ENCODE measurements at places on chromosomes 5 and 9. TPM values are rescaled to one million over a fixed set of nuclear protein-coding genes. Genes with fewer than 3 reads are reported as not detected.

- DNase-seq = no peak
Measured at GRCh38 chr9:127132375-127132774, 9.9 kb upstream of the ANGPTL2 start.

DNA sequence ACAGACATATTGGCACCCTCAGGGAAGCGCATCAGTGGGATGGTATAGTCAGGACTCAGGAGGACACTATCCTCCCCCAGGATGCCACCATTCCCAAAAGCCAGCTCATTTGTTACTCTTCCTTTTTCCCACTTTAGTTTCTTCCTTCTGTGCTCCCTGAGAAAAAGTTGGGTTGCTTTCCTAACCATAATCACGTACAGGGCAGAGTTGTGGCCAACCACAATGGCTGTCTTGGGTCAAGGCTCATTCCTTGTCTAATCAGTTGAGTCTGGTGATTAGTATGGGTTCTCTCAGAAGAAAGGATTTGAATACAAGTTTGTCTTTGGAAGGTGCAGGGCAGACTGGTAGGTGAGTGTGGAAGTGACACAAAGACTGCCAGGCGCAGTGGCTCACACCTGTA, 26.6 kb upstream of the ATP6V1G1 start:
- no peak for DNase-seq

DNA sequence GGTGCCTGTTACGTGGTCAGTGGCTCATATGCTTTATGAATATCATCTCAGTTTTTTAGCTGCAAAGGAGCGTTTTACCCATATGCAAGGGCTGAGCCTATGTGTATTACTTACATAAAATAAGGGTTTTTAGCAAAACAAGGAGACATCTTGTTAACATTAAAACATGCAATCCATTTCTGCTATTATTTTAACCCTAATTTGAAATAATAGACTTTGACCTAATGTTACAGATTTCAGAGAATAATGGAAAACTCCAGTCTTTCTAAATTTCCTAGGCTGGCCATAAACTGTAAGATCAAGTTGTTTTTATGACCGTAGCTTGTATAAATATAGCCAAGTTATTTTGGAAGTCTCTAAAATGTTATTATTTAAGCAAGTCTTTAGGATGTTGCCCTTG, 121.1 kb upstream of the SEMA6A start:
- no peak for DNase-seq

DNA sequence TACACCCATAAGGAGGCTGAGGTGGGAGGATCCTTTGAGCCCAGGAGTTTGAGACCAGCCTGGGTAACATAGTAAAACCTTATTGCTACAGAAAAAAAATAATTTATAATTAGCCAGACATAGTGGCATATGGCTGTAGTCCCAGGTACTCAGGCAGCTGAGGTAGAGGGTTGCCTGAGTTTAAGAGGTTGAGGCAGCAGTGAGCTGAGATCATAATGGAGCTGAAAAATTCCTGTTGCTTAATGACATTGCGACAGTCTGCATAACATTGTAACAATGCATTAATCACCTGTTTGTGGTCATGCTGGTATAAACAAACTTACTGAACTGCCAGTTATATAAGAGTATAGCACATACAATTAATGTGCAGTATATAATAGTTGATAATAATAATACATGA, 214.2 kb downstream of the TRIM32 start:
- DNase-seq = no peak

- no peak for DNase-seq
Measured at GRCh38 chr5:20556115-20556763, 568.2 kb upstream of the CDH18 start.

DNA sequence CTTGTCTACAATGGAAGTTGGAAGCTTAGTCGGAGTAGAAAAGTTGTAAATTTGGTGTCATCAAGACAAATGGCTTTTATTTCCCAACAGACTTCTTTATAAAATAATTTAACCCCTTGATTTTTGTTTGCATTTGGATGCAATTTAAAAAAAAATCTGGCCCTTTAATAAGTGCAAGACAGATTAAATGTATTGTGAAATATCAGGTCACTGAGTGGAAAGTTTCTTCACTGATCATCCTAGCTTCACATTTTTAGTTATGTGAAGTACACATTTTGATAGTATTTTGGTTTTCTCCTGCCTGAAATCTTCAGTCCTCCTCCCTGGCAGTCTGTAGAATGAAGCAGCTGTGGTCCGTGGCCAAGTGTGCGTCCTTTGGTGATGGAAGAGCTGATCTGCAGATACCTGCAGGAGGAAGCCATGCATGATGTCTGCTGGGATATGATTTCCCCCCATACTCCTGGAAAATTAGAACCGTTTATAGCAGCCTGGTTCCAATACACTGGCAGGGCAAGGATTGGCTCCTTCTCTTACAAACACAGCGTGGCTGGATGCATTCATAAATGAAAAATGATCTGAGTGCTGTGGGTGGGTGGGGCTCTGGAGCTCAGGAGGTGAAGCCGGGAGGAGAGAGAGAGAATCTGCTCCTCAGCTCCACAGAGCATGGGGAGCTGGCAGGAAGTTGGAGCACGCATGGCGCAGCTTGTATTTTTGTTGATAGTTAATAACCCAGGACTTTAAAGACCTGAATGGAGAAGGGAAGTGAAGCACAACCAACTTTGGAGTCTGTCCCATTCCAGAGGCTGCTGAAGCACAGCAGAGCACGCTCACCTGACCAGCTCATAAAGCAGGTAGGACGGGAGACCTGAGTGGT, 238.4 kb downstream of the GOLPH3 start:
- DNase-seq = no peak

GRCh38 chr9:23830929-23831730, 5.1 kb upstream of the ELAVL2 start:
- no peak for DNase-seq

DNA sequence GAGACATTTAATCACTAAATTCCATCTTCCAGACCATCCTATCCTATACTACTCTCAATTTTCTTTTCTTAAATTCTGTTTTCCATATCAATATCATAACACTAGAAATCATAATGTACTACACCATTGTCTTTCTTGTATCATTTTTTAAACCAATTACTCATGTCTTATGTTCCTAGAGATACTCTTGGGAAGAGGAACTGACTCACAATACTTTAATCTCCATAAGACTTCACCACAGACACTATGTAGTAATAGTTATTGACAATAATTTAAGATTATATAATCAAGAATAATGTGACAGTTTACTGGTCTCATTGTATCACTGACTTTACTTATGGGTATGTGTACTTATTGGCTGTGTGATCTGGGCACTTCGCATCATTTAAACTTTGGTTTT, 43.8 kb downstream of the PCDHGC5 start:
- no peak for DNase-seq

DNA sequence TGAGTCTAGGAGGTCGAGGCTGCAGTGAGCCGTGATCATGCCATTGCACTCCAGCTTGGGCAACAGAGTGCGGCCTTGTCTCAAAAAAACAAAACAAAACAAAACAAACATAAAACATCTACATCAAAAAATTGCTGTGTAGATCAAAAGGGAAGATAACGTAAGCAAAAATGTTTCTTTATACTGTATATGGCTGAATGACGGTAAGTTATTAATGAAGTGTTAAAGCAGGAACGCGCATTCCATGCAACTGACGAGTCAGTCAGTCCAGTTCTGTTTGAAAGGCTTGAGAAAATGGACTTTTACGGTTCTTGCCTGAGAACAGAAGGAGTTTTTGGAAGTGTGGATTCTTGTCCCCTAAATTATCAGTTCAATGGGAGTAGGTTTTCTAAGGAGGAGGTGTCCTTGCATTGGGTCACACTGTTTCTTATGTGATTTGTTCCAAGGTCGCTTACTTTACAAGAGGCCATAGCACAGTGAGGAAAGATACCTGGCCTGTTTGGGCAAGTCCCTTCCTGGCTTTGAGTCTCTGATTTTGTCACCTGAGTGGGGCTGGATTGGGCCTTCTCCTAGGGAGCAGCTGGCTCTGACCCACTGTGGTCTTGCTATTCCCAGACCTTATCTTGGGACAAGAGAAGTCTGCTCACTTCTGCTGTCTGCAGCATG, 6.6 kb upstream of the PTGS1 start:
- no peak for DNase-seq

DNA sequence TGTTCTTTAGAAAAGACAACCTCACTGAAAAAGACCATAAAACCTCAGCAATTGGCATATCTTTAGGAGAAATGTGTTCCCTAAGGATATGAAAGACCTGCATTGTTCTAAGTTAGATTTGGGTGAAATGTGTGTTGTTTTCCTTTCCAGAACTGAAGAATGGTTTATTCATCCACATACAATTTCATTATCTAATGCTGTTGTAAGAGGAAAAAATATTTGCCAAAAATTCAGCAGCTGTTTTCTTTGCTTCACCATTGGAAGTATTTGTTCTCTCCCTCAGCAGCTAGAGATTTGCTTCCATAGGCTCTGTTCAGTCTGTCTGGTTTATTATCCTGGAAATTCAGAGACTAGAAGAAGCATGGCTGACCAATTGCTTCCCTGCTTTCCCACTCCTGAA, 150.9 kb downstream of the ISOC1 start:
- no peak for DNase-seq

DNA sequence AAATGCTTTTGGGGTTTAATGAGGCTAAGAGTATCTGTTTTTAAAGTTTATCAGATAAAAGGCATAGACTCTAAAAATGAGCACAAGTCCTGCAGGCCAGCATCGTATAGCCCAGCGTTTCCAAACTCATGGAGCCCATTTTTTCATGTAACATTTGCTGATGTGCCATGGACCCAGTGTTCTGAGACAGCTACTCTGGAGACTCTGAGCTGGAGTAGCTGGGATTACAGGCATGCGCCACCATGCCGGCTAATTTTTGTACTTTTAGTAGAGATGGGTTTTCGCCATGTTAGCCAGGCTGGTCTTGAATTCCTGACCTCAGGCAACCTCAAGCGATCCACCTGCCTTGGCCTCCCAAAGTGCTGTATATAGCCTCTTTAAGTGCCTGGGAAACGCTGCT, 15.8 kb downstream of the GLRX start:
- no peak for DNase-seq

DNA sequence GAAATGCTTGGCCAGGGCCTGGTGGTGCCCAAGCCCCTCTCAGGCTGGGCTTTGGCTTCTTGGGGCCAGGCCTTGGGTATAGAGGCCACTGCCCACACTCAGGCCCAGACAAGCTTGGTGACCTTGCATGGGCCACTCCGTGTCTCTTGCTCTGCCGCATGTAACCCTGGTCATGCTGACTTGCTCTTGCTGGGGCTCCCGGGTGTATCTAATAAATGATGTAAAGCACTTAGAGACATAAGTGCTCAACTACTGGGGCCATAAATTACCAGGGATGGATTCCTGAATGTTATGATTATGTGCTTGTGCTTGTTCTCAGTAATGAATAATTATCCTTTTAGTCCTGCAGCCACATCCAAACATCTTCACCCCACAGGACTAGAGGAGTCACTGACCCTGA, 54.0 kb downstream of the C5orf15 start:
- DNase-seq = no peak

GRCh38 chr5:117568622-117569021, 994.0 kb upstream of the SEMA6A start:
- DNase-seq = no peak

- DNase-seq = peak; percentile 67
Measured at GRCh38 chr9:110048403-110048975, 159.5 kb downstream of the C9orf152 start.

DNA sequence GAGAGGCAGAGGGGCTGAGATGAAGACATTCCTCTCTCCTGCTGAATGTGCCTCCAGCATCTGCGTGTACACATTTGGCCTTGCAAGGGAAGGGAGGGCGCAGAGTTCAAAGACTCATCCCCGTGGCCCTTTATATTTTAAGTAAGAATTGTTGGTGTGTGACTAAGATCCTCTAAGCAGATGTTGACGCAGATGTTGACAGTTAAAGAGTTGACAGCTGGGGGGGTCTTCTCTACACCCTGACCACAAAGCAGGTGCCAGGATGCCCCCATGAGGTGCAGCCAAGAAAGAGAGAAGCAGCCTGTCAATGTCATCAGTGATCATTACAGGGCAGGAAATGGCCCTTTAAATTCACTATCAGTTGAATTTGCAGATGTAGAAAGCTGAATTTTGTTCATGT, 262.9 kb downstream of the IRX1 start:
- DNase-seq = no peak

DNA sequence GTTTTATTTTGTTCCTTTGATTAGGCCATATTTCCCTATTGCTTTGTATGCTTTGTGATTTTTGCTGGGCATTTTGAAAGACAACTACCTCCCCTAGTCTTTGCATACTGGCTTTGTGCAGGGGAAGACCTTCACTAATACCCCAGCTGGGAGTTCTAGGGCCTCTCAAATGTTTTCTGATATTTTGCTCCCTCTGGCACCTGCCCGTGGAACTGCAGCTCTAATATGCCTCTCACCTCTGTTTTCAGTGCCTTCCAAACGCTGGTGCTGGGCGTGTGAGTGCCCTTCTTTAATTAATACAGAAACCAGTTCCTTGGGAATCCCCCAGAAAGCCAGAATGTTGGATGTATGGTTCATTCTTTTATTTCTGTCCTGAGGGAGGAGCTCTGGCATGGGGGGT, 204.5 kb downstream of the COMMD10 start:
- DNase-seq = no peak

- no peak for DNase-seq
Measured at GRCh38 chr9:133610845-133611244, 1.7 kb upstream of the FAM163B start.

DNA sequence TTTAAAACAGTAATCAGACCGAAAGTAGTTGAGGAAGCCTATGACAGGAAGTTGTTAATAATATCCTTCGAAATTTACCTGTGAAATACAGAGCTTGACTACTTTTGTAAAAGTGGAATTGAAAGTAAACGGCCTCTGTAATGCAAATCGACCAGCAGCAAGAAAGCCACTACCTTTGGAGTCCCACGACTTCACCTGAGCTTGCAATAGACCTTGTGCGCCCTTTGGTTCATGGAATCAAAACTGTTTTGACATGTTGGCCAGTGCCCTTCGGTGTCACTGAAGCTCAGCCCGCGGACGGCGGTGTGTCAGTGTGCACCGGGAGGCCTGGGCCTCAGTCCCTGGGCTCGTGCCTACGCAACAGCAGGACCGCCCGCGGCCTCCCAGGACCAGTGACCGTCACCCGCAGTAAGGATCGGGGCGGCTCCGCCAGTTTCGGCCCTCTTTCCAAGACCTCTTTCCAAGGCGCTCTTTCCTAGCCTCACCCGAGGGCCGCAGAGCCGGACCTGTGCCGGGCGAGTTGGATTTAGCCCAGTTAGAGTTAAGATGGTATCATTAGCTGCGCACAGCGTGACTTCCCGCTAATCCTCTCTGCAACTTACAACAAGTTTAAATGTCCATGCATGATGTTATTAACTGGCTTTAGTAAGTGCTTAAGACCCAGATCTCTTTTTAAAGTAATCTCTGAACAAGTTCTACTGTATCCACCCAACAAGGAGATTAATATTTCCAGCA, 223.3 kb downstream of the MEF2C start:
- no peak for DNase-seq

GRCh38 chr9:135239769-135240141, 152.3 kb downstream of the OLFM1 start:
- DNase-seq = no peak

The C5orf46 gene
- not detected for total RNA-seq

The POMT1 gene
- total RNA-seq = 56.9 TPM

The MARVELD2 gene
- total RNA-seq = 0.43 TPM

The LYSMD3 gene
- 18.6 TPM for total RNA-seq

The WDR31 gene
- total RNA-seq = 0.23 TPM

The ISL1 gene
- not detected for total RNA-seq

The SLC4A9 gene
- total RNA-seq = not detected

The PPP3R2 gene
- not detected for total RNA-seq
